Glutamatergic neuron (in vitro differentiated cells): ENCODE measurements at places on chromosomes 3 and 15. TPM values are rescaled to one million over a fixed set of nuclear protein-coding genes. Genes with fewer than 3 reads are reported as not detected.

DNA sequence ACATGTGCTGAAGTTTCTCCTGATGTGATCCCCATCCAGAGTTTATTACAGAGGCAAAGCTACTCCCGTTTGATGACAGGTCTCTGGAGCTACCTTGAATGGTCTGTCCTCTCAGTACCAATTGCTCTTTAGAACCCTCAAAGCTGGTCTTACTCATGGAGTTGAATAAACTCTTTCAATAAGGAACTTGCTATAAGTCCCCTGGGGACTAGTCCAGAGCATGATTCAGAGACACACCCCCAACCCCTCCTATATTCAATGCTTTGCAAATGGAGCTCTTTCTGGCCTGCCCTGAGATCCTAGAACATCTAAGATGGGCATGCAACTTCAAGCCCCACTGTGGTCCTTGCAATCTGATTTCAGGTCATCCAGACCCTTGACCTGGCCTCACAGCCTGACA, 23.9 kb upstream of the TPM1 start:
- DNase-seq, result no peak
- H3K27me3 ChIP-seq, result no peaks in the 10 kb centered on the region
- peaks cover 4% of the 10 kb centered on the region for H3K36me3 ChIP-seq
- no peak overlapping the region for H3K4me3 ChIP-seq
- H3K27ac ChIP-seq, result no peak overlapping the region

- no peak for DNase-seq
- H3K4me1 ChIP-seq, result peaks cover 2% of the 10 kb centered on the region
- H3K4me3 ChIP-seq, result no peak overlapping the region
- H3K27me3 ChIP-seq, result peaks cover 6% of the 10 kb centered on the region
These were observed 3.7 kb downstream of the SORD start for GRCh38 chr15:45026651-45027190.

- H3K4me1 ChIP-seq, result peaks cover 6% of the 10 kb centered on the region
- H3K4me3 ChIP-seq, result no peak overlapping the region
- DNase-seq, result no peak
- H3K27ac ChIP-seq, result no peak overlapping the region
These were observed 42.4 kb downstream of the TGFBR2 start for GRCh38 chr3:30648670-30649357.

Gene SERINC4
- total RNA-seq, result not detected

Gene GP5
- 0.15 TPM for total RNA-seq

DNA sequence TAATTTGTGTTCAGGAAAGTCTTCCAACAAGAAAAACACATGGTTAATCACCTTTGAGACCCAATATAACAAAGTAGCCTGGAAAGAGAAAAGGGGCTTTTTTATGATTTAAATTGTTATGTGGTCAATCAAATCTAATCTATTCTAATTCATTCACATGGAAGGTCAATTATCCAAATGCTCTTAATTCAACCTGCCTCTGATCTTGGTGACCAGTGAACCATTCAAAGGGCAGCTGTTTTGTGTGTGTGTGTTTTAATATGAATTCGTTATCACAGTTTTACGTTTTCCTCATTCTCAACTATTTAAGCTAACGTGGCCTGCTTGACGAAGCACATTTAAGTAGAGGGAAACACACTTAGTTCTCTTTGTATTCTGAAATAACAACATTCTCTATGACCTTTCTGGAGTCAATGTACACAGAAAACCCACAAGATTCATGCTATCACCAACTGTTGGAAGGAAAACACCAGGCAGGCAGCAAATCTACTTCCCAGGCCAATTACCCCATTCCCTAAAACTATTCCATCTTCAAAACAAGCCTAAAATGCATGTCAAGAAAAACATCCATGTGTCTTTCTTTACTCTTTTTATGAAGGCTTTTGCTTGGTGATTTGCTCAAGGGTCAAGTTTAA, 195.4 kb downstream of the SUCLG2 start:
- DNase-seq, result no peak
- H3K4me1 ChIP-seq, result peaks cover 12% of the 10 kb centered on the region
- H3K4me3 ChIP-seq, result no peak overlapping the region
- peaks cover 2% of the 10 kb centered on the region for H3K27me3 ChIP-seq

DNA sequence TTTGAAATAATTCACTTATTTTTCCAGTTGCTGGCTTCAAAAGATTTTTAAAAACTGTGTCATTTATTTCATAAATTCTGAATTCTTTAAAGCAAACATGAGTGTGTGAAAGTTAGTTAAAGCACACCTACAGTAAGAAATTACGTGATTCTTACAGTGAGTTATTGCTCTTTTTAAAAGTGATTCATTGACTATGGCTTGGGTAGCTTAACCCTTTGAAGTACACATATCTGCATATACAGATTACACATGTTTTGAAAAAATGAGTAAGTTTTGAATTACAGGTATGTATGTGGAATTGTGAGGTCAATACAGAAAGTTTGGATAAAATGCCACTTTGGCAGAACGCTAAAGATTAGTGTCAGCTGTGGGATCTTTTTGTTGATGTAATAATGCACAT, 64.5 kb upstream of the MBNL1 start:
- H3K4me3 ChIP-seq, result no peak overlapping the region
- H3K4me1 ChIP-seq, result no peaks in the 10 kb centered on the region
- no peaks in the 10 kb centered on the region for H3K27me3 ChIP-seq
- no peak for DNase-seq

Gene C3orf20
- total RNA-seq, result not detected

- DNase-seq, result no peak
- no peaks in the 10 kb centered on the region for H3K4me1 ChIP-seq
- H3K27me3 ChIP-seq, result no peaks in the 10 kb centered on the region
- no peaks in the 10 kb centered on the region for H3K36me3 ChIP-seq
- no peak overlapping the region for H3K4me3 ChIP-seq
These were observed 251.9 kb downstream of the IGSF11 start for GRCh38 chr3:118782755-118783202.

DNA sequence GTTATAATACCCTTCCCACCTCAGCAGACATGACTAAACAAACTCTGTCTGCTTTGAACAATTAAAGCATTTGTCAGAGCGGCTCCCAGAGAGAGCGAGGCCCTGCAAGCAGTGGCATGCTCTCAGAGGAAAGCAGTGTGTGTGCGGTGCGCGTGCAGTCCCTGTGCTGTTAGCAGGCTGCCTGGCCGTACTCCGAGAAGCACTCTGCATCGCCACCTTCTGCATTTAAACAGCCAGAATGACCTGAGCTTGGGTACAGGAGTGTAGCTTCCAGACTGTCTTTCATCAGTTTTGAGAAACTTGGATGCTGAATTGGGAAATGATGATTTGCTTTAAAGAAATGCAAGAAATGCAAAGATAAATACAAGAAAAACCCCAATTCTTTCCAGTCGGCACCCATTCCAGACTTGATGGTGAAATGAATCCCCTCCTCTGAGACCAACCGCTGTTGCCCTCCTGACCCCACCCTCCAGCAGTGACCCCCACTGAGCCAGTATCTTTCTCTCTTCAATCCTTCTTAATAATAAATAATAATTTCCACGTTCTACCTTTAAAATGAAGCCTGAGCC, 113.5 kb downstream of the VGLL4 start:
- peaks cover 3% of the 10 kb centered on the region for H3K27me3 ChIP-seq
- peaks cover 6% of the 10 kb centered on the region for H3K36me3 ChIP-seq
- H3K27ac ChIP-seq, result no peak overlapping the region
- no peak overlapping the region for H3K4me3 ChIP-seq
- H3K4me1 ChIP-seq, result peaks cover 8% of the 10 kb centered on the region
- DNase-seq, result no peak

GRCh38 chr15:40051616-40052415, 12.8 kb upstream of the SRP14 start:
- no peak overlapping the region for H3K27ac ChIP-seq
- H3K36me3 ChIP-seq, result peaks cover 5% of the 10 kb centered on the region
- H3K27me3 ChIP-seq, result no peaks in the 10 kb centered on the region
- H3K4me3 ChIP-seq, result no peak overlapping the region
- H3K4me1 ChIP-seq, result no peaks in the 10 kb centered on the region

GRCh38 chr3:37377670-37378069, 203.3 kb upstream of the LRRFIP2 start:
- H3K27ac ChIP-seq, result no peak overlapping the region
- no peak overlapping the region for H3K4me3 ChIP-seq

DNA sequence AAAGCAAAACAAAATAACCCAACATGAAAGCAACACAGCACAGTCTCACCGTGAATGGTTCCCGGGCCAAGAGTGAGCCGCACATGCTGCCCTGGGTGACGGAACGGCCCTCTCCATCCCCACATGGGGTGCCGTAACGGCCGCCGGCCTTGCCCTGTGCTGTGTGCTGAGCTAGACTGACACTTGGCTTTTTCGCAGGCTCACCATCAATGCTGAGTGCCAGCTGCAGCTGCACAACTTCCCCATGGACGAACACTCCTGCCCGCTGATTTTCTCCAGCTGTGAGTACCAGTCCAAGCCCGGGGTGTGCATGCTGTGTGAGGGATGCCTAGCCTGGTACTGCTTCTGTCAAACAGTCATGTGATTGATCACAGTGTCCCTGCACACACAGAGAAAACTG, 357.6 kb downstream of the GABRG3 start:
- H3K27me3 ChIP-seq, result peaks cover 9% of the 10 kb centered on the region
- H3K36me3 ChIP-seq, result no peaks in the 10 kb centered on the region
- no peak overlapping the region for H3K4me3 ChIP-seq
- peaks cover 33% of the 10 kb centered on the region for H3K4me1 ChIP-seq
- H3K27ac ChIP-seq, result no peak overlapping the region

DNA sequence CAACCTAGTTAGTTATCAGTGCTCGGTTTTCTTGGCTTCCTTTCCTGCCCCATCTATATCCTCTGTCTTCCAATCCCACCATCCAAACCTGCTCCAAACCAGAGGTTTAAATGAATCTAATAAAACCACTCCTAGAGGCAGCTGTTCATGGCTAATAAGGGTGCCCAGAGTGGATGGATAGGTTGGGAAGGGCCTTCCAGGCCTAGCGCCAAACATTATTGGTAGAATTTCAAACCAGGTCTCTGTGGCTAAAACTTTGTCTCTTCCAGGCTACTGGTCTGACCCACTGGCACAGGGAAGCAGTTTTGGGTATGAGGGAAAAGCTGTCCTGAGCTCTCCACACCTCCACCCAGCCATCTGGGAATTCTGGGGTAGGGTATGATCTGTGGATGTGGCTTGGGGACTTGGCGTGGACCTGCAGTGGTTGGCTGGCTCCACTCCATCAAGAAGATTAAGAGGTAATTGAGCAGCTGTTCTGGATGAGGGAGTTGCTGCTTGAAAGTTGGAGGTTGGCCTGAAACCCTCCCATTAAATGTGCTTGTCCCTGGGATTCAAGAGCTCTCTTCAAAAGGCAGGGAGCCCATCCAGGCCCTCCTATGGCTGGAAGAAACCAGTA, 29.3 kb upstream of the INSYN1 start:
- peaks cover 2% of the 10 kb centered on the region for H3K27me3 ChIP-seq
- H3K4me1 ChIP-seq, result no peaks in the 10 kb centered on the region
- no peak overlapping the region for H3K4me3 ChIP-seq
- no peak overlapping the region for H3K27ac ChIP-seq

Gene ATOSA
- total RNA-seq, result 37.8 TPM

DNA sequence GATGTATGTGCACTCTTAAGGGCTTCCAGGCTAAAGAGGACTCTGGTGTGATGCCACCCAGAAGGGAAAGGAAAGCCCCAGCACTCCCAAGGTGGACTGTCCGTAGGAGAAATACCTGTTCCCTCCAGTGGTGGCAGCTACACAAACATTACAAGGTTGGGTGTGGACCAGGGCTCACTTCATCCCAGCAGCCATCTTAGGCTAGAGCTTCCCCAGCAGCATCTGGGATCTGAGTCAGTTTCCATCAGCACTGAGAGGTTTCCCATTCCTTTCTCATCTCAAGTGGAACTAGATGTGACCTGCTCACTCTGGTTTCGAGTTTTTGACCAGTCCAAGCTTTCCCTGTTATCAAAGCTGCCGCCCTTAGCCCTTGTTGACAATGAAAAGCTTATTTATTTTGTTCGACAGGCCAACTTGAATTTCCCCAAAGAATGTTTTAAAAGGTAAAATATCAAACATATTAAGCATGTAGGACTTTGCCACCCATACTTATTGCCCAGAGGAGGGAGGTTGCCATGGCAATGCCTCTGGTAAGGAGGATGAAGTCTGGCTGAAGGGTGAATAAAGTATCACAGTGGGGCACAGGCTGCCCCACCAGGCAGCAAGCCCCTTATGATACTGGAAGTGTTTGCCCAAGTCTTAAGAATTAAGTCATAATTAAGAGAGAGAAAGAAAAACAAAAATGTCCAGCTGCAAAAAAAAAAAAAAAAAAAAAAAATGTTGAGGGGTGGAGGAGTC, 28.9 kb downstream of the CLDN18 start:
- no peak overlapping the region for H3K4me3 ChIP-seq
- H3K4me1 ChIP-seq, result no peaks in the 10 kb centered on the region
- no peaks in the 10 kb centered on the region for H3K36me3 ChIP-seq

Gene EPHB1
- total RNA-seq, result 16.3 TPM

DNA sequence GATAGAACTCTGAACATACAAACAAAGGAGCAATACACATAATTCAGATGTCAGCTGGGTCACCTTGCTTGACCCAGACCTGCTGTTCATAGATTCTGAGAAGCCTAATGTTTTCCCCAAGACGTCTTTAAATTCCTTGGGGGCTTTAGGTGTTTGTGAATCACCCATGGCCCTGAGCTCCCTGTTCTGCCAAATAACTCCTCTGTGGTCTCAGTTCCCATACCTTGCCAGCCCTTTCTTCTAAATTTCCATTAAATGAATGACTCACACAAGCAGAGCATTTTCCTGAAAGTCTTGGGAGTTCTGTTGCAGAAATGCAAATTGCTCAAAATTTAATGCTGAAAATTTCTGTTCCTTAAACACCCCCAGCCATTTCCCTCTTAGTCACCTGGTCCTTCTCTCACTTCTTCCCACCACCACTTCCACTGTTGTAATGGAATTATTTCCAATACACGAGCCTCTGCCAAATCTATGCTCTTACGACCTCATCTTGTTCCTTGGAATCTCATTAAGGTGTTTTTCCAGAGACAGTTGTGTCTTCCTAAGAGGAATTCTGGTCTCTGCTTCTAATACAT, 33.4 kb upstream of the PSMD6 start:
- no peak overlapping the region for H3K4me3 ChIP-seq
- no peaks in the 10 kb centered on the region for H3K27me3 ChIP-seq
- H3K27ac ChIP-seq, result no peak overlapping the region

GRCh38 chr3:3848923-3849275, 49.7 kb downstream of the LRRN1 start:
- DNase-seq, result no peak
- H3K4me3 ChIP-seq, result no peak overlapping the region
- no peaks in the 10 kb centered on the region for H3K36me3 ChIP-seq
- peaks cover 14% of the 10 kb centered on the region for H3K4me1 ChIP-seq
- no peak overlapping the region for H3K27ac ChIP-seq
- H3K27me3 ChIP-seq, result peaks cover 2% of the 10 kb centered on the region

Gene CCDC39
- not detected for total RNA-seq

Gene FOXB1
- total RNA-seq, result not detected

Gene TMC3
- total RNA-seq, result not detected

GRCh38 chr15:63826528-63826927, 7.2 kb downstream of the HERC1 start:
- no peaks in the 10 kb centered on the region for H3K36me3 ChIP-seq
- no peak for DNase-seq
- H3K4me3 ChIP-seq, result no peak overlapping the region
- no peak overlapping the region for H3K27ac ChIP-seq
- H3K27me3 ChIP-seq, result no peaks in the 10 kb centered on the region

GRCh38 chr15:71105444-71105843, 9.8 kb upstream of the THSD4 start:
- H3K27ac ChIP-seq, result no peak overlapping the region
- no peaks in the 10 kb centered on the region for H3K27me3 ChIP-seq
- DNase-seq, result no peak
- no peaks in the 10 kb centered on the region for H3K4me1 ChIP-seq
- no peaks in the 10 kb centered on the region for H3K36me3 ChIP-seq
- H3K4me3 ChIP-seq, result no peak overlapping the region

Gene HRH1
- not detected for total RNA-seq
